Stimulated activated naive CD8-positive, alpha-beta T cell treated with anti-CD3 and anti-CD28 coated beads, Interleukin-15, Interleukin-2, amounts not matched to agents 100 U/mL and 50 U/mL, for 24 hours (primary cell): ENCODE measurements at places on chromosomes 3 and 15.

DNA sequence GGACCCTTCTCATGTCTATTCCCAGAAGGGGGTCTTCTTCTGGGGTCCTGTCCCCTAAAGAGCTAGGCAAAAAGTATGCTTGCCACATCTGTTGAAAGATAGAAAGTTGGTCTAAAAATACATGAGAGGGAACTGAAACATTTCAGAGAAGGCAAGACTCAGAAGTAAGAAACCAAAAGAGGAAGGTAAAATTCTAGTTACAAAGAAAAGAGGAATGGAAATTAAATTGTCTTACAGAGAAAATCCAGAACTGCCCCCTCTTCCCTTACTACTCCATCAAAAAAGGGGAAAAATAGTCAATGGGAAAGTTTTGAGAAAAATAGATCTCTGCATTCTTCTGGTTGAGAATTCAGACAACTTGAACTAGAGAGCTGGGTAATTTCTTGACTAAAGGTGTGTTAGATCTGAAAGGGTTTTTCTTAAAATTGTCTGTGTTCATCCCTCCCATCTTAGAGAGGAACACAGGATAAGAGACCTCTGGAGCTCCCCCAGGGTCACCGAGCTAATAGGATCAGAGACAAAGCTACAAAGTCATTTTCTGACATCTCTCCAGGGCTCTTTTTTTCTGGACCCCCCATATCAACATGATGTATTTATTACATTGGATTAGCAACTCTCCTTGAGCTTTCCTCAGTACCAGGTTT lies 32.3 kb upstream of the CCR2 start:
- DNase-seq, result no peak

- DNase-seq, result no peak
Observed at GRCh38 chr3:19702416-19703078, 231.5 kb downstream of the EFHB start.

DNA sequence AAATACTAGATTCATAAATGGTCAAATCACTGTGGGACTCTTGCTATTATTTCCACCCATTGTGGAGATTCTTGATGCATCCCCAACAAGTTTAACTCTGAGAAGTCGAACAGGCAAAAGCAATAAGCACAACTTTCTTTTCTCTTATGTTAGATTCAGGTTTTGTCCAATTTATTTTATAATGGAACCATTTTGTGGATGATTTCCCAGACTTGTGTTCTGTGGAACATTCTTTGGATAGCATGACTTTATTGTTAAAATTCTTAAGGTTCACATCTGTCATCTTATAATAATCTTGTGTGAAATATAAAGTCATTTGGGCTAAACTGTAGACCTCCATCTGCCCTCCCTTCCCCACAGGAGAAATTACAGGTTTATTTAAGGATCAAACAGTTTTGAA lies 213.7 kb downstream of the LPP start:
- DNase-seq, result no peak

DNA sequence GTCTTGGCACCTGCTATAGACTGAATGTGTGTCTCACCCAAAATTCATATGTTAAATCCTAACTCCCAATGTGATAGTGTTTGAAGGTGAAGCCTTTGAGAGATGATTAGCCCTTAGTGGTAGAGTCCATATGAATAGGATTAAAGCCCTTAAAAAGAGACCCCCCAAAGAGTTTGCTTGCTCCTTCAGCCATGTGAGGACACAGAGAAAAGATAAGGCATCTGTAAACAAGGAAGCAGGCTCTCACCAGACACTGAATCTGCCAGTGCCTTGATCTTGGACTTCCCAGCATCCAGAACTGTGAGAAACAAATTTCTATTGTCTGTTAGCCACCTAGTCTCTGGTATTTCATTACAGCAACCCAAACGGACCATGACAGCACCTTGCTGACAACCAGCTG lies 16.6 kb downstream of the KPNA1 start:
- DNase-seq, result no peak

DNA sequence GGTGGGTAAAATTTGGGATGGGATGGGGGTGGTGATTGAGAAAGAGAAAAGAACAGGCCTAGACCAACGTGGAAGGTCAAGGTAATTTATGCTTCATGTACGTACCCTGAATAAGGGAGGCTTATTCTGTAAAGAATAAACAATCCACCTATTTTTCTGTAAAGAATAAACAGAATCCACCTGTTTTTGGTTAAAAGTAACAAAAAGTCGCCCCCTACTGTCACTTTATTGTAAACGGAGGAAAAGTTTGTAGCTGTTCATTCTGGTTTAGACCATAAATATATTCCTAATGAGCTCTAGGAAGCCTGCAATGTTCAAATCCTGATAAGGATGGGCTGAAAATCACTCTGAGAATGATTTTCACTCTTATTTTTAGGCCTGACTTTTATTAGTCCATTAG lies 23.5 kb upstream of the SQOR start:
- no peak for DNase-seq

DNA sequence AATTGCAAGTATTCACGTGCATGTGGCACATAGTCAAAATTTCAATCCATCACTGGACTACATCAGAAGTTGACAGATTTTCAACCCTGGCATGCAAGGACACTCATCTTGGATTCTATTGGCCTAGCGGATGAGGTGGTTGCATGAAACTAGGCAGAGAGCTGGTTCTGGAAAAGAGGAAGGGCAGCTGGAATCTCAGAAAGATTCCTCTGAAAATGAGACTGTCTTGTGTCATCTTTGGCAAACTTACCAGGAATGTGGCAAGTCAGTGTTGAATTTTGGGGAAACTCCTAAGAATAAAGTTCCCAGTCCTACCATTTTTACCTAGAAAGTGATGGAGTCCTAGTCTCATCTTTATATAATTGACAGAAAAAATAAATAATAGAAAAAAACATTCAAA lies 384.3 kb upstream of the NR2F2 start:
- no peak for DNase-seq

DNA sequence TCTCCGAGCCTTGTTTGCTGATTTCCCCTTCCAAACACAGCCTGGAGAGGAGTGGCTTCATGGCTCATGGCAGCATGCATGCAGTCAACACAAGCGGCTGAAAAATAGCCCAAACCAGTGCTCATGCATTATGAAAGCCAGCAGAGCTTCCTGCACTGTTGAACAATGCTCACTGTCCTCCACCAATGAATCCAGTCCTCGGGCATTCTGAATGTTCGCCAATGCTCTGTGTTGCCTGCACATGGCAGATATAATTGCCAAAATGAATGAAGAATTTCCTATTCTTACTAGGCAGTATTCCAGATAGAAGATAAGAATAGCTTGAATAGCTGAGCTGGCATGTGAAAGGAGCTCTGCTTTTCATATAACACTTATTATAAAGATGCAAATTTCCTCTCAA lies 252.7 kb downstream of the ROBO1 start:
- DNase-seq, result no peak

GRCh38 chr15:94086341-94086740 lies 145.0 kb upstream of the MCTP2 start:
- DNase-seq, result no peak

- DNase-seq, result no peak
Observed at GRCh38 chr3:37627951-37628620, 233.6 kb upstream of the CTDSPL start.

- DNase-seq, result no peak
Observed at GRCh38 chr3:9183011-9183410, 66.4 kb downstream of the SRGAP3 start.
